ENCODE measurements at places on chromosomes 5 and 9.
A peak's percentile ranks its signal among the peaks of the same experiment; 100 is the strongest.

DNA sequence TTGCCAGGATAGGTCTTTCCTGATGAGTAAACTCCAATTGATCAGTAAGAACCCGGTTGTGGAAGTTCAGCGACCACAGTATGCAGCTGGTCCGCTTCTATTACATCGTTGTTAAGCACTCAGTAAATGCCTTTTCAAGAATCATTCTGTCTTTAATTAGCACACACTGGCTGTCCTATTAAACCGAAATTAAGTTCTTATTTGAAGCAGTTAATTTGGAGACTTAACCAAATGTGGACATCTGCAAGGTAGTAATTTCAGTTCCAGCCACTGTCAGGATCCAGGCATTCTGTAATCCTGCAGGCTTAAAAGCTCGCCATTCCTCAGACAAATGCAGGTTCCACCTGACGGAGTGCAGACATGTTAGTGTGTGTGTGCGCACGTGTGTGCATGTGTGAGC is 254.6 kb downstream of the IRX2 start:
- no peak for DNase-seq

DNA sequence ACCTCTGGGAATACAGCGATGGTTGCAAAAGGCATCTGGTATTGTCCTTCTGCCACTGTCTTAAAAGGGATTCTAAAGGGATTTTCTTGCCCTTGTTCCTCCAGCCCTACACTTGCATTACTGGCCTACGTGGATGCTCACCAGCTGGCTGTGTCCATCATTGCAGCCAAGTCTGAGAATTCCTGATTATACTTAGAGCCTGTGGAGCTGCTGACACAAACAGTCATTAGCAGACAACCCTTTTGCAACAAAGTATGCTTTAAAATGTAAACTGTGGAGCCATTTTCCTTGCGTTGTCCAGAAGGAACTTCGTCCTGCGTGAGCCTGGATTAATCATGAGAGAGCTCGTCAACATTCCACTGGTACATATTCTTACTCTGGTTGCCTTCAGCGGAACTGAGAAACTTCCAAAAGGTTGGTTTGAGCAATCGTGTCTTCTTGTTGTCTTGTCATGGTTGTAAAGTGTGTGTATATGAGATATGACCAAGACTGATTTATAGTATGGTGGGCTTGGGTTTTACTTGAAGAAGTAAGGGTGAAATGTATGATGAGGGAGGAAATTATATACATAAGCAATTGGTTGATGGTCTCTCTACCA is at the start of gene MUSK:
Gene MUSK (plus strand): TSS at position 222 of the 598 bp plus-strand sequence. CDS start 114 bp downstream, at position 336.
- DNase-seq: no peak

- no peak for DNase-seq
Measured at GRCh38 chr9:101265261-101265660, 119.5 kb downstream of the BAAT start.

- DNase-seq: no peak
Measured at GRCh38 chr9:126403397-126403796, 76.8 kb downstream of the MVB12B start.

- no peak for DNase-seq
Measured at GRCh38 chr5:122788996-122789395, 14.1 kb downstream of the SNX2 start.

DNA sequence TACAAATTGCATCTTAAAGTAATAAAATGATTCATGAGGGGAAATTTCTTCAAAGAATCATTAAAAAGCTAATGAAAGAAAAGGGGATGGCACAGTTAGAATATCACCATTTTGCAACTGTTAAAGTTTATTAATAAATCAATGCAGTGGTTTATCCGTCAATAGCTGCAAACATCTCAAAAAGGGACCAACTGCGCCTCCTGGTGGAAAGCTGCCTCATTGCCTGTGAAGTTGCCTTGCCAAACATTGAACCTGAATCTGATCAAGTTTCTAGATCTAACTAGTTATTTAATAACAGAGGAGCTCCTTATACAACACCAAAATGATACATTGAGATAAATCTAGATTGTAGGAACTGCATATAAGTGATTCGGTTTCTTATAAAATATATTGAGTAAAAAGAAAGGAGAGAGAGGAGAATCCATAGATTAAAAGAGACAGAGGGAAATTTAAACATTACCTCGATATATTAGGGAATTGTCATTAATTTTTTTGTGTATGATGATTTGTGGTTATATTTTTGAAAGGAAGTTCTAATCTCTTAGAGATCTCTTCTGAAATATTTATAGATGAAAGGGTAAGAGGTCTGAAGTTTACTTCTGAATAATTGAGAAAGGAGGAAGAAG is 6.9 kb upstream of the NDUFB6 start:
- peak; percentile 83 for DNase-seq

DNA sequence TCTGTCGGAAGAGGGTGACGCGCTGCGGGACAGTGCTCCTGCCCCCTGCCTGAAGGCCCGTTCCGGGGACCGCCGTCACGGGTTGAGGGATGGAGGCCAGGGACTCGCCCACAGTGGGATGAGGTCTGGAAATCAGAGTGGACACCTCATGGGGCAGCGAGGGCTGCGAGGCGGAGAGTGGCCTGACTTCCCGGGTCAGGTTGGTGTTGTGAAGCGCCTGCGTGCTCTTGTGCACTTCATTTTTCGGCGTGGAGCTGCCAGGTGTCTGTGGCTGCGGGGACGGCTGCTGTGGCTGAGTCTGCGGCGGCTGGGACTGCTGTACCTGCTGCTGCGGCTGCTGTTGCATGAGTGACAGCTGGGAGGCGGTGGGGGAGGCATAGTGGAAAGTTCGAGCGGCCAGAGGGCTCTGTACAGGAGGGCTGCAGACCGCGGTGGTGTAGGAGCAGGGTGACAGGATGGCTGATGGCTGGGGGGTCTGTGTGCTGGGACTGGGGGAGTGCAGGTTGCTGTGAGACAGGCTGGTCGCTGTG is 434.1 kb downstream of the HCN1 start:
- no peak for DNase-seq
